Fibroblast of skin of abdomen (primary cell): ENCODE measurements at places on chromosomes 1 and 21.

GRCh38 chr1:198929961-198930599, 291.2 kb downstream of the PTPRC start:
- DNase-seq, result peak; percentile 68

- no peak for DNase-seq
These were observed 453.7 kb downstream of the SIPA1L2 start for GRCh38 chr1:232176222-232176621.

GRCh38 chr1:25641931-25642573, 25.5 kb downstream of the MAN1C1 start:
- DNase-seq, result peak; percentile 77

GRCh38 chr1:14531519-14531918, 67.0 kb upstream of the KAZN start:
- no peak for DNase-seq

DNA sequence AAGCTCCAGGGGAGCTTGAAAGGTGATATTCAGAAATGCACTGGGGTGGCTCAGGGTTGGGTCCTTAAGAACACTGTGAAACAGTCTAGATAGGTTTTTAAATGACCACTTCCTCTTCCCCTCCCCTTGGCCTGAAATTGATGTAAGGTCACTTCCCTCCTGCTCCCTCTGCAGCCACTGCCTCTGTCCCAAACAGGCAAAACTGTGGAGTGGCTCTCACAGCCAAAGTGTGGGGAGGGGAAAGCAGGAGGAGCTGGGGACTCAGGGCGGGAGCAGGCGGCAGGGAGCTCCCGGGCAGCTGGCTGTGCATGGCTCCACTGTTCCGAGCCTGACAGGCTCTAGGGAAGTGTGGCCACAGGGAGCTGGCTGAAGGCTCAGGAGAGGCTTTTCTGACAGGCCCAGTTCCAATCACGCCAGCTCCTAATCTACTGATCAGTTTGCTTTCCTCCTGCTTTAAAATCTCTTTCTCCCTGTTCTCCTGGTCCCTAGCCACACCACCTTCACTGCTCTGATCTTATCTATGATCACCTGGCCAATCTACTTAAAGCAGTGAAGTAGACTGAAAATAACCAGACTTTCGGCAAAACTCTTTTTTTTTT, 5.1 kb upstream of the CSRP1 start:
- no peak for DNase-seq
